Stimulated activated CD4-positive, alpha-beta T cell treated with anti-CD3 and anti-CD28 coated beads, Interleukin-1b, Interleukin-23, amount 100 ng/mL, for 48 hours (primary cell): ENCODE measurements at places on chromosomes 13 and 19.

GRCh38 chr19:4671185-4671851 is 1.2 kb upstream of the MYDGF start:
- DNase-seq, result no peak

GRCh38 chr19:16654140-16654539 is 5.8 kb downstream of the SMIM7 start:
- no peak for DNase-seq

DNA sequence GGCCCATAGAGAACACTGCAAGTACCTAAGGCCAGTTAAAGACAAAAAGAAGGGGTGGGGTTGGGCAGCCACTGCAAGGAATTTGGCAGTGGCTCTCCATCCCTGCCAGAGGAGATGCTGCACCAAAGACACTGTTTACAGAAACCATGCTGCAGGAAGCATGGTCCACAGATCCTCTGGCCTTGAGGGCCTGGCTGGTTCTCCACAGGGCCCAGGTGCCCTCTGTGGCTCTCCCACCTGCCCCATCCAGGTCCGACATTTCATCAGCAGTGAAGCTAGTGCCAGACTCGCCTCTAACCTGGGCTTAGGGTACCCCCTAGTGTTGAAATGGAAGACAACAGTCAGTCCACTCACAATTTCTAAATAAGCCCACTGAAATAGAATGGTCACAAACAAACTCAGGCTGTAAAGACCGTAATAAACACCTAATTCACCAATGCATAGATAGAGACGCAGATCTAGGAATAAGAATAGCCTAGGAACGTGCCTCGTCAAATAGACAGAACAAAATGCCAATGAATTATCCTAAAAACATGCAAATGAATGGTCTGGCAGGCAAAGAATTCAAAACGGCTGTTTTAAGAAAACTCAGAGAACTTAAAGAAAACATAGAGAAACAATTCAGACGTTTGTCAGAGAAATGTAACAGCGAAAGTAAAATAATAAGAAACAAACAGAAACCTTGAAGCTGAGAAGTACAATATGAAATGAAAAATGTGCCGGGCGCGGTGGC is 23.3 kb downstream of the LYPD4 start:
- peak; percentile 46 for DNase-seq

- DNase-seq, result no peak
These were observed 124.5 kb downstream of the KDM4B start for GRCh38 chr19:5093297-5093928.

- no peak for DNase-seq
These were observed 2.0 kb upstream of the PSG6 start for GRCh38 chr19:42919757-42920079.

- DNase-seq, result no peak
These were observed 69.8 kb downstream of the CELF5 start for GRCh38 chr19:3294080-3294850.

- DNase-seq, result no peak
These were observed 38.4 kb upstream of the RCBTB2 start for GRCh38 chr13:48571126-48571913.

- DNase-seq, result no peak
These were observed 7.7 kb downstream of the APBA3 start for GRCh38 chr19:3753631-3754410.

DNA sequence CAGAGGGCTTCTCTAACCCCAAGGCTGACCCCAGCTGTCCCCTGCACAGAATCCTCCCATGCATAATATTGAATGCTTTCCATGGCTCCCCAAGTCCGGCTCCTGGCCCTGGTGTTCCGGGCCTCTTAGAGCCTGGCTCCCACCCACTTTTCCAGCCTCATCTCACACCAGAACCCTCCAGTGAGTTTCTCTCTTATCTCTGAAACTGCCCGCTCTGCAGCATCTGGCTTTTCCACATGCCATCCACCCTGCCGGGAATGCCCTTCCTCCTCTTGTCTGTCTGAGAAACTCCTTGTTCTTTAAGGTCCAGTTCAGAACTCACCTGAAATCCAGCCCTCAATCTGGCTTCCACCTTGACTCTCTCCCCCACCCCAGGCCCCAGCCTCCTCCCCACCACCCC is 6.8 kb downstream of the SYNGR4 start:
- no peak for DNase-seq

GRCh38 chr19:46849610-46850009 is 1.0 kb downstream of the AP2S1 start:
- DNase-seq, result no peak

DNA sequence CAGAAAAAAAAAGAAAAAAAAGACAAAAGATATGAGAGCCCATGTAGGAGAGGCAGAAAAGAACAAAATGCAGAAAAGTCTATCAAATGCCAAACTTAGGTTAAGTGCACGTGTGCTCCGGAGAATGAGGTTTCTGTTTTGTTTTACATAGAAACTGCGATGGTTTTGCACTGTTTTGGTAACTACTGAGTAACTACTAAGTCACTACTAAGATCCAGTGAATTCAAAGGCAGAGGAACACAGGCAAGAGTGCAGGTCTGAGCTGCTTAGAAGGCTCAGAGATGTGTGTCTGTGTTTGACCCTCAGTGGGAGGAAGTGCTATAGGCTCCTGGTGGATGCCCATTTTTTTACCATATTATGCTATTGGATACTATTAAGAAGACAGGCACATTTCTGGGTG is 299.3 kb downstream of the NDFIP2 start:
- no peak for DNase-seq

- no peak for DNase-seq
These were observed 199.0 kb downstream of the KATNAL1 start for GRCh38 chr13:30108216-30108912.

GRCh38 chr19:42568006-42568405 is 26.7 kb downstream of the CEACAM8 start:
- no peak for DNase-seq

DNA sequence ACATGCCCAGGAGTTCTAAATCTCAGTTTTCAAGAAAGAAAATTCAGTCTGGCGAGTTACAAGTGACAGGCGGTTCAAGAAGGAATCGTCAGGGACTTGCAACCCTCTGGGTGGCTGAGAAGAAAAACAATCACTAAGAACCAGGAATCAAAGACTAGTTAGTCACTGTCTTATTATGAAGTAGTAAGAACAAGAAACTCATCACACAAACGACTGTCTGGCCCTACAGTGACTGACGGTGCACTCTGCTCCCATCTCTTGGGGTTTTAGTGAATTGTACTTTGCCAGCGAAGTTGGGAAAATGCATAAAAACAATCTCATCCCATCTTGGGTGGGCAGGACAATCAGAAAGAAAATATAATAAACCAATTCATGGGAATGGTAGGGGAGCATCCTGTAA is 63.7 kb upstream of the SACS start:
- no peak for DNase-seq

- DNase-seq, result no peak
These were observed 5.3 kb upstream of the ZNF497 start for GRCh38 chr19:58367698-58368454.

GRCh38 chr13:22690756-22691155 is 490.0 kb upstream of the SGCG start:
- DNase-seq, result no peak

DNA sequence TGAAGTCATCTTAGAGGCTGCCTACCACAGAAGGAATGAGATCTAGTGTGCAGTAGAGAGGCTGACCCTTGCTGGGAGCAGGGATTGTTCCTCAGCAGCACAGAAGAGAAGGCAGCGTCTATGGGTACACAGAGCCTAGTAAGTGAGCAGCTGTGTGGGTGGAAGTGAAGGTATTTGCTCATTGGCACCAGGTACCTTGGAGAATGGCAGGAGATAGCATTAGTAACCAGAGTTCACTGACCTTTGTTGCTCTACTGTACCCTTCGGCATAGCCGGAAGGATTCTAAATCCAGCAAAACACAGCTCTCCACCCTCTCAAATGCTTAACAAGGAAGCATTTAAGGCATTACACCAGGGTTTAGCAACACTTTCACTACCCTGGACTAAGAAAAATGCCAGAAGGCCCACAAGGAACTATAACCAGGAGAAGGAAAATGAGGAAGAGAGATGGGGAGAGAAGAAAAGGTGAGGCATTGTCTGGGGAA is 12.3 kb downstream of the SOX21 start:
- no peak for DNase-seq

GRCh38 chr19:49019242-49019932 is 2.5 kb upstream of the LHB start:
- DNase-seq, result peak; percentile 68

- no peak for DNase-seq
These were observed 34.3 kb downstream of the FAM216B start for GRCh38 chr13:42815681-42816080.

DNA sequence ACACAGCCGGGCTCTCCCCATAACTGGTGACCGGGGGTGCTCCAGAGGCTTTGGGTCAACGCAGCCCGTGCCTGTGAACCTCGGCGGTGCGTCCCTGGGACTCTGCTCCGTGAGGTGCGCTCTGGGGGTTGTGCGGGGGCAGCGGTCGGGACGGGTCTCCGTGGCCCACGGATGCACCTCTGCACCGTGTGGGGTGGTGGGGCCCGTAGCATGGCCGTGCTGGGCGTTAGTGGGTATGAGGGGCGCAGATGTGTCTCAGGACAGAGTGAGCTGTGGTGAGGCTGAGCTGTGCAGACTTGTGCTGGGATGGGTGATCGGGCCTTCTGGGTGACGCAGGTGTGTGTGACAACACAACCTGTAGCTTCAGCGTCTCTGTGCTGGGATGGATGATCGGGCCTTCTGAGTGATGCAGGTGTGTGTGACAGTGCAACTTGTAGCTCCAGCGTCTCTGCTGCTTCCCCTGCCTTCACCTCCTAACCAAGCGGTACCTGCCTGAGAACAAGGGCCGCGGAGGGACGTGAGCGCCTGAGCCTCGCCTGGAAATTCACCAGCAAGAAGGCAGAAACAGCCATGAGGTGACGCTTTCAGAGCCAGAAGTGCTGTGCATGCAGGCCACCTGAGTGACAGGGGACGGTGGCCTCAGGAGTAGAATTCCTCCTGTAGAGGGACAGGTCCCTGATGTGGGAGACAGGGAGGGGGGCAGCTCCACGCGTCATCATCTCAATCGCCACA is 599 bp downstream of the ZNF331 start:
- DNase-seq, result no peak

GRCh38 chr19:43809762-43810696 is 7.8 kb upstream of the LYPD5 start:
- DNase-seq, result no peak

DNA sequence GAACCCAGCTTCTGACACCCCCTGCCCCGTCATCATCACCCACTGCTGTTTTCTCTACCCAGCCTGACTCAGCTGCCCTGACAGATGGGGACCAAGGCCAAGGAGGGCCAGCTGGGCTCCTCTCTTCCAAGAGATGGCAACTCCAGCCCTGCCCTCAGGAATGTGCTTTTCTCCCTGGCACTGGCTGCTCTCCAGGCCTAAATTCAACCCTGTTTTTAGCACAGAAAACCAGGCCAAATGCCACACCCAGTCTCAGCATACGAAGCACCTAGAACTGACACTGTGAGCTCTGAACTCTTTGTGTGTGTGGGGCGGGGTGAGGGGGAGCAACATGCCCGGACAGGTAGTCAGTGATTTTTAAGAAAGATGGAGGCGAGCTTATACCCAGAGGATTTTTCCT is 23.4 kb upstream of the IGFL1 start:
- no peak for DNase-seq

DNA sequence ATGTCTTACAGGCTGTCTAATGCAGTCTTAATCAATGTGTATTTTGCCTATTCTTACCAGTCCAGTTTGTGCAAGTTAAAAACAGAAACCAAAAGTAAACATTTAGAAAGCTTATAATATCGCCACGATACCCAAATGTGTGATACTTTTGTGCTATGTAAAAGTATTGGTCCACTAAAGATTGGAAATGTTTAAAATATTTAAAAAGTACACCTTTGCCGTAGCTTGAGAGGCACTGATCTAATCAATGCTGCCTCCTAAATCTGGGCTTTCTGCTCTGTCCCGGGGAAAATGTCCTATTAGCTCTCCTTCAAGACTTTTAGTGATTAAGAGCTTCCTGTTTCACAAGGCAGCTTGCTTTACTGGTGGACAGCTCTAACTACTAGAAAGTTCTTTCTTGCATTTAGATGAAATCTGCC is 64.7 kb downstream of the DNAJC15 start:
- no peak for DNase-seq

DNA sequence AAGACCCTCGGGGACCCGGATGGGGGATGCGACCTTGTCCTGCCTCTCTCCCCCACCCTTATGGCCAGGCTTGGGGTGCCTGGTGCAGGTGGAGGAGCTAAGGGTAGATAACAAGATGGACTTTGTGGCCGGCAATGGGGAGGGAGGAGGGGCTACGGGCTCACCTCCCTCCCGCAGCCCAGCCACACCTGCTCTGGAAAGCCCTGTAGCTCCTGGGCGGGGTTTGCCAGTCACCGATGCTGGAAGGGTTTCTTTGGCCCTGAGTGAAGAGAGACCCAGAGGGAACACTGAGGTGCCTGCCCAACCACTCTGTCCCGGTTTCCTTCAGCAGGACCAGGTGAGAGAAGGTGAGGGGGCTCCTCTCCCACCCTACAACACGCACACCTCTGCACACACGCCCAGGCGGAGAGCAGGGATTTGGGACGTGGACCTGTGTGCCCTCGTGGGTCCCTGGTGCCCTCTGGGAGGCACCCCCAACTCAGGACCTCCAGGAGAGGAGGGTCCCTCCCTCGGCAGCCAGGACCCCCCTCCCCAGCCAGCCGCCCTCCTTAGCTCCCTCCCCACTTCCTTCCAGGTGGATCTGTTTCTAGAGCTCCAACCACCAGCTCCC is at the start of gene FUT2:
Gene FUT2, plus strand, starts transcription at position 229 of the 610 bp plus-strand sequence. CDS start 6,986 bp downstream, outside the sequence.
- DNase-seq, result no peak

- DNase-seq, result no peak
These were observed at the start of gene KIRREL2 for GRCh38 chr19:35856546-35857149. Gene KIRREL2, plus strand, starts transcription at chr19:35856911. Its CDS starts 209 bp downstream, at chr19:35857120.

DNA sequence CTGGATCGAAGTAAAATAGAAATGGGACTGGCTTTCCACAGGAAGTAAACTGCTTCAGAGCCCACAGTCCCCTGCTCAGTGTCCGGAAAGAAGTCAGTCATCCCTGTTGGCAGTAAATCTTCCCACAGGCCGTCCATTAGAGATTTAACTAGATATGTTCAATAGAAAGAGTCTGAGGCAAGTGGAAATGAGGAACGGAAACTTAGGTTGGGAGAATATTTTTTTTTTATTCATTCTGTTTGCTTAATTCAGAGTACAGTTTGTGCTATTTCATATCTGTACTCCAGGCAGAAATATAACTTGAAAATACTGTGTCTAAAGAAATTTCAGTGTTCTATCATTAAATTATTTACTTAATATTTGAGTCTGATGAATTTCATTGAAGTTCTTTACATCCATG is 22.7 kb downstream of the SLC25A15 start:
- no peak for DNase-seq
